ENCODE measurements at places on chromosomes 7 and 10. TPM values are rescaled to one million over a fixed set of nuclear protein-coding genes. Genes with fewer than 3 reads are reported as not detected.

LIMK1 gene
- 14.8 TPM for total RNA-seq

SCIN gene
- 0.64 TPM for total RNA-seq

DKK1 gene
- not detected for total RNA-seq

ARHGEF35 gene
- total RNA-seq = 6.3 TPM

TLX1 gene
- not detected for total RNA-seq

VPS37D gene
- total RNA-seq = 0.35 TPM

CNTNAP2 gene
- not detected for total RNA-seq
